ENCODE measurements at places on chromosomes 2 and 18.

- DNase-seq: no peak
Measured at GRCh38 chr2:104865096-104865470, 11.2 kb downstream of the POU3F3 start.

- peak; percentile 81 for DNase-seq
Measured at GRCh38 chr2:151637271-151637781, 97.0 kb downstream of the NEB start.

DNA sequence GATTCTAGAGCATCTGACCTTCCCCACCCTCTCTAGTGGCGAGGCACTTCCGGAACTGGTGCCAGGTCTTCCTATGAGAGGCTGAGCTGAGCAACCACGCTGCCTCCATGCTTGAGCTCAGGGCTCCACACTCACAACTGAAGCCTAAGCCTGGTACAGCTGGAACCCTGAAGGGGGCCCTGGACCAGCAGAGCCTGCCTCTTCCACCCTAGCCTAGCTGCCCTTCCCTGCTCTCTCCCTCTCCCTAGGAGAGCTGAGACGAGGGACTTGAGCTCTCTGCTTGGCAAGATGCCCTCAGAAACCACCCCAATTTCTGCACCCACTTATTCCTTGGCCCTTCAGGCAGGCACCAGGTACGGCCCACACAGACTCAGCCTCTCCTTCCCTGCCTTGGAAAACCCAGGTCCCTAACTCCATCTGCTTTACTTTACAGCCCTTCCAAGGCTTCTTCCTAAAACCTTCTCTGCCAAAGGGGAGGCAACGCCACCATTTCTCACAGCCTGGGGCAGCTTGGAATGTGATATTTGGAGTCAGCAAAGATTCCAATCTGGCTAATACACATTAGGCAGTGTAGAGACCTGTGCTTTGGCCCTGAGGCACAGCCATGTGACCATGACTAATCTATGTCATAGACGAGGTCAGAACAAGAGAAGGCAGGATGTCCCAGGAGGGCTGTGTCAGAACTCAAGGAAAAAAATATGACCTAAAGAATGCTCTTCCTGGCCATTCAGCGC is 18.8 kb downstream of the COX7A2L start:
- DNase-seq: no peak

- DNase-seq: no peak
Measured at GRCh38 chr2:224997802-224998201, 44.5 kb downstream of the DOCK10 start.

GRCh38 chr2:114543236-114543766 is 100.9 kb downstream of the DPP10 start:
- DNase-seq: no peak

GRCh38 chr2:100744589-100744988 is 75.3 kb upstream of the NPAS2 start:
- no peak for DNase-seq

DNA sequence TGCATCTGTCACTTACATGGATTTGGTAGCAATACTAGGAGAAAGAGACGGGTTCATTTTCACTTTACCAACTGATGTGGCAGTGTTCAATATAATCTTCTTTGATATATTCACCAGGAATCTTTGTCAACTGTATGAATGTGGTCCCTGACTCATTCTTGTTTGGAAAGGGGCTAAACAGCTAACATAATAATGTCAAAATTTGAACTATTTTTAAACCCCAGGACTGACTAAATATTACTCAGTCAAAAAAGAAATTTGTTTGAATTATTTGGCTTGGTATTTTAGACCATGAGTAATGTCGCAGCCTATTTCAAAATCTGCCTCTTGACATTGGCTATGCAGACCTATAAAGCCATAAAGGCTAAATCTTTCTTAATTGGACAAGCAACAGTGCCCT is 413.7 kb upstream of the RGPD4 start:
- no peak for DNase-seq

DNA sequence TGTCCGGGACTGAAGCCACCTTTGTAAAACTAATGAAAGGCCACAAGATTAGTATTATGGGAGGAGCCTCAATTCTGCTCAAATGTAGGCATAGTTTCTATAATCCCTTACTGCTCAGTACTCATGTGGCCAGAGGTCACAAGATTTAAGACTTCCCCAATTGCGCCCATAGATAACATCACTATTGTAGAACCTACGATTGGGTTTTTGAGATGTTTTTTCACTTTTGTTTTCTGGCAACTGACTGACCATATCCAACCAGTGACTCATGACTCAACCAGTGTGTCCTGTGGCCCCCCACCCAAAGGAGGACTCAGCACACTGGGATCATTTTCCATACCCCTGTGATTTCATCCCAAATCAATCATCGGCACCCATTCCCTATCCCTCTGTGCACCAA is 15.2 kb upstream of the TSPYL6 start:
- no peak for DNase-seq

DNA sequence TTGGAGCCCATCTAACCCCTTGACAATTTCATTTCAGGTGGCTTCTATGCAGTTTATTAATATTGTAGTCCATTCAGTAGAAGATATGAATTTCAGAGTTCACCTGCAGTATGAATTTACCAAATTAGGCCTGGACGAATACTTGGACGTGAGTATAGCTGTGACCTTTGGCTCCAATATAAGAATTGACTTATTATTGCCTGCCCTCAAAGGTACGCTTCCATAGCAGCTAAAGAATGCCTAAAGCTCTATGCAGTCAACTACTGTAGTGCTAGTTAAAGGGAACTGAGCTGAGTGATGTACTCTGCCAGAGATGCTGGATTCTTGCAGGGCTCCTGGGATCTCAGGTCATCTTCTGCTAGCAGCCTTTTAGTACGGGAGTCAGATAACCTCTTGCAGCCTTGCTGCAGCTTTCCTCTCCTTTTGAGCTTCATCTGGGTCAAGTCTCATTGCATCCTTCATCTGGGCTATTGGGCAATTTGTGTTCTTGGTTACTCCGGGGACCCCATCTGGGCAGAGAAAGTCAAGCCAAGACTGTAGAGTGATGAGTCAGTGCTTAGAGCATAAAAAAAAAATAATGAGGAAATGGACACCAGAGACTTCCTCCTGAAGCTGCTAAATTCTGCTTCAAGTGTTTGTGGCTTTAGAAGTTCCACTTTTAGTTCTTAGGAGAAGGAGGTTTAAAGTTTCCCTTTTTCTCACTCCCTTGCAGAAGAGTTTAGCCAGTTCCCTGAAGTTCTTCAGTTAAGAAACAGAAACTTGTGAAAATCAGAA is 105.6 kb downstream of the PRPF40A start:
- DNase-seq: peak; percentile 1

DNA sequence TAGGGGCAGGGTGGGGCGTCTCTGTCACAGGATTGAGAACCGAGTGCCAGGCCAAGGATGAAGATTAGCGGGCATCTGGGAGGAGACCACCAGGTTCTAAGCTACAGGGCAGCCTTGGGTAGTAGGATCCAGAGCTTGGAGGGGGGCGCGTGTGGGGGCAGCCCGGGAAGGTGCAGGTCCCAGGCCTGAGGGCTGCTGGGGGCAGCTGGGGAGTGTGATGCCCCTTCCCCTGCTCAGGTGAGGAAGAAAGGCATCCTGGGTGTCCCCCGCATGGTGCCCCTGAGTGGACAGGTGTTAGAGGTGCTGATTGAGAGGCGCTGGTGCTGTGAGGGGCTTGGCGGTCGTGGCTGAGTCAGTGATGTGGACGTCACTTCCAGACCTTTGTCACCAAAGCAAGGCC is 33.9 kb upstream of the MBP start:
- no peak for DNase-seq

DNA sequence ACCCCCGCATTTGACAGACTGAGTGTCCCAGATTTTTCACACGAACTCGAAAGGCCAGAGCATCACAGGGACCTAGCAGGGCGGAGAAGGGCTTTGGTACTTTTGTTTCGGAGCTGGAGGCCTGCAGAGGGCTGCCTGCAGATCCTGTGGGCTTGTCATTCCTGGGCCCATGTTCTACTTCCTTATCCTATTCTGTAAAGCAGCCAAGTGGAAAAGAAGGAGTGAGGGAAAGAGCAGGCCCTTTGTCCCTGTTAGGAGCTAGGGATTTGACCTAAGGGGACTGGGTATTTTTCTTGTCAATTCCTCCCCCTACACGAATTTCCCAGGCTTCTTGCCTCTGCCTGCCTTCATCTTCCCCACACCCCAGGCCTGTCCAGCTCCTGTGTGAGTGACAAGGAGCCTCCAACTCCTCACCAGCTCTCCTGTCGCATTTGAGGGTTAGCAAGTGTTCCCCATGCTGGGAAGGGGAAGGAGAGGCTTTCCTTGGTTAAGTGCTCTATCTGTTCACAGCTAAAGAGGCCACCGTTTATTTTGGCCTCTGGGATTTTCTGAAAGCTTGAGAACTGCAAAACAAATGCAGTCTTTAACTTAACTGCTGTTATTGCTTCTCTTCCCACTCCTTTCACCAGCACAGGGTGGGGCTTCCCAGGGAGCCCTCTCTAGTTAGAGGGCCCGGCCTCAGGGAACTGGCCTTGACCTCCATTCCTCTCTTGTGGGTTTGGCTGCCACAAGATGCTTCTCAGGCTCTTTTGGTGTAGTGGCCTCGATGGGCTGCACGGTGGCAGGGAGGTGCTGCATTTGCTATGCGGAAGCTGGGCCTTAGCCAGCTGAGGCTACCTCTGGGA is 61.2 kb downstream of the SGPP2 start:
- no peak for DNase-seq

DNA sequence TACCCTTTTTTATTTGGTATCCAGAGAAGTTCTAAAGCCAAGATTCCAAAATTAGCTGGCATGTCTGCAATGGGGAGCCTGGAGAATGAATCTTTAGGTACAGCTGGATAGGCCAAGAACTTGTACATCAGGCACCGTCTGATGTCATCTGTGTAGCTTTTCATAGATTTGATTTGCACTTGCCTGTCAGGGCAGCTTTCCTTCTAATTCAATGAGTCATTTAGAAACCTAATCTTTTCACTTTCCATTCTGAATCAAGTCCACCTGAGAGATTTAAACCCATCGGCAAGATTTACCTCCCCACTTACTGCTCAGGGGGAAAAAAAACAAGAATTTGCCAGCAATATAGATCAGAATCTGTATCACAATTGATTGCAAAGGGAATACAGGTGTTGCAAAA is 60.9 kb upstream of the ACAA2 start:
- DNase-seq: no peak

- no peak for DNase-seq
Measured at GRCh38 chr2:20970068-20970467, 73.8 kb downstream of the APOB start.

GRCh38 chr2:191318729-191319078 is 73.5 kb downstream of the MYO1B start:
- no peak for DNase-seq

DNA sequence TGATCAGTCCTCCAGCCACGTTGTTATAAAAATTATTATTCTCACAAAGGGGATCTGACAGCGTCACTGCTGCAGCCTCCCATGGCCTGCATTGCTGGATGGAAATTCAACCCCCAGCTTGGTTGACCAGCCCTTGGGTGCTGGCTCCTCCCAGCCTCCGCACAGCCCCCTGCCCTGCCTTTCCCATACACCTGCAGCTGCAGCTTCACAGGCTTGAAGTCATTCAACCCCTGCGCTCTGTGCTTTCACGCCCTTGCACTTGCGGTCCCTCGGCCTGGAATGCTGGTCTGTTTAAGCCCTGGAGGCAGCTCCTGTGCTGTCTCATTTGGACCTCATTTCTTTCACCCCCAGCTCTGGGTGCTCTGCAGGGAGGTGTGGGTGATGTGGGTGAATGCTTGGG is 860 bp upstream of the CD8A start:
- no peak for DNase-seq

DNA sequence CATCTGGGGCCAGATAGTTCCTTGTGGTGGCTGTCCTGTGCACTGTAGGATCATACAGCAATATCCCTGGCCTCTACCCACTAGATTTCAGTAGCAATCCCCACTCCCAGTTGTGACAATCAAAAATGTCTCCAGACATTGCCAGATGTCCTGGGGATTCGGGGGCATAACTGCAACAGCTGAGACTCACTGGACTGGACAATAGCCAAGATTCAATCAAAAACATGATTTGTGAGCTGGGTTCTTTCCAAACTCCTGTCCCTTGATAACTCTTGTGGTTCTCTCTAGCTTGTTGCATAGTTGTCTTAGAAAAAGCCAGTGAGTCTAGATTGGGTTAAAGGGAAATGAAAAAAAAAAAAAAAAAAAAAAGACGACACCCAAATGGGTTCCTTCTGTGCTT is 293.4 kb downstream of the CELF4 start:
- DNase-seq: no peak

DNA sequence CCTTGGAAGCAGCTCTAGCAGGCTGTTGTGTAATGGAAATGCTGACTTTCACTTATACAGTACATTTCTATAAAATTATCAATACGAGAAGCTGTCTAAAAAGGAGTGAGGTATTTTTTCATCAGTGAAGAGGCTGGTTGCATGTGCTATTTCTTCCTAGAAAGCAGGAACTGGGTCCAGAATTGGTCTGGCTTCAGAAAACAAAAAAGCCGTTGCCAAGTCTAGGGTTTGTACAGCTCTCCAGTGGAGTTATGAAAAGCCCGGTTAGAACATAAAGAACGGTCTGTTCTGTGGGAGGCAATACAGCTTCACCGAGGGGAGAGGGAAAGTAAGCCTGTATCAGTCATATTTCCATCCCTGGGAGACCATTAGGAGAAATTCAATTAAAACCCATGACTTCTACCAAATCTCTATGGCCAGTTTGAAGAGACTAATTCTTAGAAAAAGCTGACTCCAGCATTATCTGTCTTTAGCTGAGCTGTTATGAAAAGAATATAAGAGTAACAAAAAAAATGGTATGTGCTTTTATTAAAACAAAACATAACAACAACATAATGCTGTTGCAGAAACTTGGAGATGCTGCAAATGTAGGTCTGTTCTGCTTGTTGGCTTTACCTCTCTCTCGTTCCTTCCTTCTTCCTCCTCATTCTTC is 217.0 kb downstream of the CMPK2 start:
- no peak for DNase-seq

DNA sequence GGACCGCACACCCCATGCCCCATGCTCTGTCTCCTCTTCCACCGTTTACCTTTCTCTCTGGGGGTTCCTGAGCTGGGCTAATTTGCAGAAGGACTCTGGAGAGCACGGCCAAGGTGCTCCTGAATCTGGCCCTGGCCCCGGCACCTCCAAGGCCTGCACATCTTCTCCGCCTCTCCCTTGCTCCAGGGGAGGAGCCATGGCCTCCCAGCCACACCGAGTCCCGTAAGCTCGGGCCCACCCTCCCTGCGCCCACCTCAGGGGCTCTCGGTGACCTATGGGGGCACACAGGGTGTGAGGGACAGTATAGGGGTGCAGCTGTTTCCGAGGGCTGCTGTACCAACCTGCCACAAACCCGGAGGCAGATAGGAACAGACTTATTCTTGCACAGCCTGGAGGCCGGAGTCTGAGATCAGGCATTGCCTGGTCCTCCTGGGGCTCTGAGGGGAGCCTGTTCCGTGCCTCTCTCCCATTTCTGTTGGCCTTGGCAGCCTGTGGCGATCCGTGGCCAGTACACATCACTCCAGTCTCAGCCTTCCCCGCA is 127.3 kb upstream of the GPC1 start:
- DNase-seq: no peak

- no peak for DNase-seq
Measured at GRCh38 chr2:68693951-68694350, 40.7 kb upstream of the ARHGAP25 start.

GRCh38 chr18:579238-579637 is 942 bp upstream of the CETN1 start:
- no peak for DNase-seq

GRCh38 chr2:240232961-240233884 is 92.8 kb upstream of the OTOS start:
- peak; percentile 59 for DNase-seq

Measured in CD4-positive, alpha-beta T cell treated with Interleukin-2 at 100 ng/mL for 4 hours (primary cell).